ENCODE measurements at places on chromosomes 2 and 18.

DNA sequence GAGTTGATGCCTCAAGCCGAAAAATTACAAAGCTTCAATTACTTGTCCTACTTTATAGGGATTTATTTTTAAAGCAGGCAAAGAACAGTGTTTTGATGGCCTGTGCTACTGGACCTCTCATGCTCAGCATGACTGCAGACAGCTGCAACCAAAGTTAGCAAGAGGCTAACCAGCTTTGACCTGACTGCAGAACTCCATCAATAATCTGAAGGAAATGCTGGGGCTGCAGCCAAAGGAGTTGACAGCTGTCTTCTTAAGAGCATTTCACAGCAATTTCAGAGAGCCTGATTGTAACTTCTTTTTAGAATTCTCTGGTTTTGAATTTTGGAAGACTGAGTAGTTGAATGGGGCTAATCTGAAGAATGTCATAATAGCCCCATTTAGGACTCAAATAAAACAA, 46.5 kb upstream of the SESTD1 start:
- DNase-seq = no peak

DNA sequence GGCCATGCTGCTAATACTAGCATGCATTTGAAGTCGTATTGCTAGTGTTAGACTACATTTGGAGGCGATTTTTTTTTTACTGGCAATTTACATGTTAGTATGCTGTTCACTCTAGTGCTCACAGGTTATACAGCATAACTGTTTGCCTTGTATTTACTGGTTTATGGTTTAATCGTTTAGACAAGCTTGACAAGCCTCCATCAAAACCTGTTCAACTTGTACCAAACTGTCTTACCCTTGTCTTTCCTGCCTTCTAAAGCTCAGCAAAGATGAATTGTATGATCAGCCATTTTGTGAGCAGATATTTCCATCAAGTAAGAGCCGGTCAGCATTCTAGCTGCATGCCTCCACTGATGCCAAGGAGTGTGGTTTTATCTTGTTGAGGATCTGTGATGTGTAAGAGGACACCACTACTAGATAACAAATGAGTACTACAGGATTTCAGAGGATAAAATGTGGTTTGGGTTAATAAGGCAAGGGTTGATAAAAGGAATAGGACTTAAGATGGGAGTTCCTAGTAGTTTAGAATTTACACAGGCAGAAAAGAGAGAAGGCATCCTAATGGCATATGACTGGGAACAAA, 68.4 kb upstream of the ITM2C start:
- DNase-seq = no peak

GRCh38 chr2:84924173-84925106, 19.0 kb downstream of the TMSB10 start:
- no peak for DNase-seq

DNA sequence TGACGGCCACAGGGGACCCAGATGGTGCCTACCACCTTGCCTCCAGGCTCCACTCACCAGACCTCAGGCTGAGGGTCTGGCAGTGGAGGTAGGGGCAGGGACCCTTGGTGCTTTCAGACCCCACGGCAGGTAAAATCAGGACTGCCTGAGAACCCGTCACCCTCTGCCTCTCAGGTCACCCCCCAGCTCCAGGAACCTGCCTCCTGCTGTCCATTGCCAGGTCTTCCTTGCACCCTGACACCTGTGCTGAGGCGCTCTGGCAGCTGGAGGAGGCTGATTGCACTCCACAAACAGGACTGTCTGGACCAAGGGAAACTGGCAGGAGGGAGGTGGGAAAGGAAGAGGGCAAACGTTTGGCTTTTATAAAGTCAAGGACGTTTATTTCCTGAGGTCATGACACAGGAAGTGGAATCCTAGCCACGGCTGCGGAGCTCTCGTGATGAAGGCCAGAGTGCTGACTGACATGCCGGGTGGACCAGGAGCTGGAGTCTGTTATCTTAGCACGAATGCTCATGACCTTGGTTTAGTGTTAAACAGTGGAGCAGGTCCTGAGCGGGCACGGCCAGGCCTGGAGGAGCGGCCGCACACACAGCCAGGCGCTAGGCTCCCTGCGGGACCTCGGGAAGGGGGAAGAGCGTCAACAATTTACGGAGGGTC, 40.5 kb downstream of the ANO7 start:
- DNase-seq = no peak

GRCh38 chr18:11586896-11587295, 22.5 kb upstream of the SLC35G4 start:
- DNase-seq = no peak

Measured in cerebellar nuclear complex (tissue), 1 donor.